NCI-H2171 (cell line): ENCODE measurements at places on chromosomes 7 and 10.

GRCh38 chr10:129136951-129137350 lies 330.1 kb upstream of the MGMT start:
- DNase-seq, result no peak

GRCh38 chr7:111833466-111833865 lies 271.2 kb upstream of the IMMP2L start:
- DNase-seq, result no peak

DNA sequence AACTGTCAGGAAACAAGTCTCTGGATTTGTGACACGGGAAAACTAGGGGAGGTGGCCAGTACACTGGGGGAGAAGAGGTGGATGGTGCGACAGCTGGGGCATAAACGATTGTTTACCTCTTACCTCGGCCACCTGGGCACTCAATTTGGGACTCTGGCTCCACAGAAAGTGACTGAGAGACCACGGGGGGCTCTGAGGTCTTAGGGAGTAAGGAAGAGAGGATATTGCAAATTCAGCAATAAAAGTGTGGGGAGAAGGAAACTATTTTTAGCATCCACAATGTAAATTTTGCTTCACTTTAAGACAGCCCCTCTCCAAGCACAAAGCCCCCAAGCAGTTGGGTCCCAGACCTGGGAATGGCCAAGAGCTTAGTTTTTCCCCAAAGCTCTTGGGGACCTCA lies 440.5 kb downstream of the GRID1 start:
- no peak for DNase-seq

- no peak for DNase-seq
These were observed 613.7 kb upstream of the MKI67 start for GRCh38 chr10:128739930-128740329.

GRCh38 chr7:104914421-104914820 lies 99.6 kb upstream of the KMT2E start:
- DNase-seq, result no peak

DNA sequence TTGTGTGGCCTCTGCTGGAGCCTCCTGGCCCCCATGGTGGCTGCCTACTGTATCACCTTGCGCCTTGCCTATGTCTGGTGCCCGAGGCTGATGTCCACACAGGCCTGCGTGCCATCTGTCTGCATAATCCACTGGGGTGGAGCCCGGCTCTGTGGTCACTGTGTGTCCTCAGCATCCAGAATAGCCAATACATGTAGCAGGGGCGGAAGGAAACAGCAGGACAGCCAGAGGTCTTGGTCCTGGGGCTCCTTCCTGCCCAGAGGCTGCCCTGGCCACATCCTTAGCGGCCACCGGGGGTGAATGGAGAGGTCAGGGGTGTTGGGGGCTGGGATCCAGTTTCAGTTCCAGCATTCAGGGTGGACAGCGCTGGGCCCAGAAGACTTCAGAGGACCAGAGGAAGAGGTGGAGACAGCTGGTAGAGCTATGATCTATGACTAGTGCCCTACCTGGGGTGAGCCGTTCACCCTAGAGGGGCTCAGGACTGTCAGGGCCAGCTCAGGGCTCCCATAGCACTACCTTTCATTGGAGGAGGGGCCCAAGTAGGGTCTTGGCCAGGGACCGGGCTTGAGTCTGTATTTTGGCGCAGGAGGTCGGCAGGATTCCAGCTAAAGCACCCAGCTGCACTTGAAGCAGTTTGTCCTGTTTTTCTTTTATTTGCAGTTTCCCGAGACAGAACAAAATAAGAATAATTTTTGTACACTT lies 15.9 kb downstream of the YKT6 start:
- DNase-seq, result no peak

- no peak for DNase-seq
These were observed 8.4 kb upstream of the PGAM2 start for GRCh38 chr7:44073664-44074348.

GRCh38 chr7:40698214-40698920 lies 563.6 kb downstream of the SUGCT start:
- no peak for DNase-seq

DNA sequence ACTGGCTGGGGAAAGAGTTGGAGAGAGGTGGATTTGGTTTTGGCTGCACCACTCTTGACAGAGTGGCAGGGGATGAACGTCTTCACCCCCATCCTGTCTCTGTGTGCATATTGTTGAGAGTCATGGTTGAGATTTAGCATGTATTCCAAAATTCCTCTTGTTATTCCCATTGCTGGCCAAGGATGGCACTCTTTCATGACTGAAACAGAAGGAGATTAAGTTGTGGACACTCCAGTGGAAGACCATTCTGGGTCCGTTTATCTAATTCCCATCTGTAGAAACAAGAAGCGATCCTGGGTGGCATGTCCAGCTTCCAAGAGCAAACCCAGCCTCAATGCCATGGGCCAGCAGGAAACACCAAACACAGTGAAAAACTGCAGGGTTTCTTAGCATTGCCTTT lies 469.0 kb upstream of the IGFBP3 start:
- DNase-seq, result no peak

DNA sequence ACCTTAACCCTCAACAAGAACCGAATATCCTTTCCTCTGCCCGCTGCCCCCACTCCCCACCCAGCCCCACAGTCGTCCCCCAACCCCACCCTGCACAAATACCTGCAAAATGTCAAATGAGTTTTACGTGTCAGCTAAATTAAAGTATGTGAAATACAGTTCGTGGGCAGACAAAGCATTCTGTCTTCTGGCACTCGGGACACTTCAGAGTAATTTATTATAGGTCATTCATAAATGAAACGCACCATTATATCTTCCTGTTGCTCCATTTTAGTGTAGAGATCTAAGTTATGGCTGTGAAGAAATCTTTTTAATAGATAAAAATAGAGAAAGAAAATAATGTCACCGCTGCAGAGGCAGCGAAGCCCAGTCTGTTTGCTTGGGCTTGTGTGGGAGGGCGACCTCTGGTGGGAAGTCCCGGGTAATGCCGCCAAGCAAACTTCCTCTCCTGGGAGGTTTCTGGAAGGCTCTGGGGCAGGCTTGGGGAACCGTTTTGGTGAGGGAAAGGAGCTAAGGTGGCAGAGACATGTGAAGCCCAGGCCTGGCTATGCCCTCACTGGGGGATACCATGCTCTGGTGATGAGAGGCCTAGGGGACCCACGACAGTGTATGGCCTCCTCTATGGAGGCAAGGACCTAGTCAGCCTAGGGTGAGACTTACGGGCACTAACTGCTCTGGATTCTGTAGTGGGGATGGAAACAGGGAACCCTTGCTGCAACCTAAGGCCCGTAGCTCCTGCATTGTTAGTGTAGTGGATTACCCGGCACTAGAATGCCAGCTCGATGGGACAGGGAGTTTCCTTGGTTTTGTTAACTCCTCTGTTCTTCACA lies 604.9 kb downstream of the LRMDA start:
- DNase-seq, result no peak

GRCh38 chr10:111297351-111297848 lies 220.6 kb downstream of the ADRA2A start:
- no peak for DNase-seq

- DNase-seq, result no peak
These were observed 15.8 kb upstream of the KDM7A start for GRCh38 chr7:140192620-140193019.

DNA sequence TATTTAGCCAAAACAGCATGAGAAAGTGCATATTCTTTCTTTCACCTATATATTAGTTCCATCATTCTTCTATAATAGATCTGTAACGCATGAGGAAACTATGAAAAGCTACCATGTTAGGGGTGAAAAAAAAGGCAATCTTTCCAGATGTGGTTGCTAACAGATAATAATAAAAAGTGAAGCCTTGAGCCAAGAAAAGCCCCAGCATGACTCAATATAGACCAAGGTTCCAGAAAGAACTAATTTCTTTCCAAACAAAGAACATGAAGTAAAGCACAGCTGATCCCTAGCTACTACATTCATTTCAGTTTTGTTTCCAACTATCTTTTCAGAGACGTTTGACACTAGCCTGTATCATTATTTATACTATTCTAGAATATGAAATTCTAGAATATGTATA lies 16.4 kb downstream of the ARL4A start:
- DNase-seq, result no peak

DNA sequence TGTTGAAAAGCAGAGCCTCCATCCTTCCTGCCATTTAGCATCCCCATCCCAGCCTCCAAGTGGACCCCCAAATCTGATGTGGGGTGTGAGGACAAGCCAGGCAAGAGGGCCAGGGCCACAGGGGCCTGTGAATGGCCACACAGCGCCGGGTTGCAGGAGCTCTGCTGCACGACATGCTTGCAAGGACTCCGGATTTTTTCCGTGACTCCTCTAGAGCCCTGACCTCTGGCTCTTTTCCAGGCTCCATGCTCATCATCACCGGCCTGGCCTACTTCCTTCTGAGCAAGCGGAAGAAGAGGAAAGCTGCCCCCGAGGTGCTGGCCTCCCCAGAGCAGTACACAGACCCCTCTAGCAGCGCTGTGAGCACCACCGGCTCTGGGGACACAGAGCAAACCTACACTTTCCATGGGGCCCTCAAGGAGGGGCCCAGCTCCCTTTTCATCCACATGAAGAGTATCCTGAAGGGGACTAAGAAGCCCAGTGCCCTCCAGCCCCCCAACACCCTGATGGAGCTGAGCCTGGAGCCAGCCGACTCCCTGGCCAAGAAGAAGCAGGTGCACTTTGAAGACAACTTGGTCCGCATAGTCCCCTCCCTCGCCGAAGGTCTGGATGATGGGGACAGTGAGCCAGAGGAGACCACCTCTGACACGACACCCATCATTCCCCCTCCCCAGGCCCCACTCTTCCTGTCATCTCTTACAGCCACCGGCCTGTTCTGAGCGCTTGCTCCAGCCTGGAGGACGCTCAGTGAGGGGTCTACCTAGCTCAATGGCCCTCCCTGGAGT lies 23.5 kb downstream of the TMEM72 start:
- DNase-seq, result no peak

DNA sequence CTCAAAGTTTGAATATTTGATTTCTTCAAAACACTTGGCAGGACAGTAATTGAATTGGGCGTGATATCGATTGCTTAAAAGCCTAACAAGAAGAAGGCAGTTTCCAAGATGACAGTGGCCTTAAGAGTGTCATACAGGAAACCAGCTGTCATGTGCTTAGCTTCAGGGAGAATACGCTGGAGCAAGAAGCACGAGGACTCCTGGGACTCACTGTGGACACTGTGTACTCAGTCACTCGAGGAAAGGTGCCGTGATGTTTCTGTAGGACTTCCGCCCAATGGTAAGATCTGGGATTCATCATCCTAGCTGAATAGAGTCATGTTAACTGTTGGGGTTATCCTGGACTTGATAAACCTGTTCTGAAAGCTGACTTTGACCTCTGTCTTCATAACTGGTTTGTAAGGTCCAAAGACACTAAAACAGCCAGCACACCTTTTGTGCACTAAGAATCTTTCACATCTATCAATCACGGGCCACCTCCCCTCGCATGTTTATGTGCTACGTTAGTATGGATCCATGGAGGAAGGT lies 113.5 kb downstream of the CELF2 start:
- no peak for DNase-seq

- no peak for DNase-seq
These were observed 15.3 kb downstream of the TPK1 start for GRCh38 chr7:144820552-144820951.

DNA sequence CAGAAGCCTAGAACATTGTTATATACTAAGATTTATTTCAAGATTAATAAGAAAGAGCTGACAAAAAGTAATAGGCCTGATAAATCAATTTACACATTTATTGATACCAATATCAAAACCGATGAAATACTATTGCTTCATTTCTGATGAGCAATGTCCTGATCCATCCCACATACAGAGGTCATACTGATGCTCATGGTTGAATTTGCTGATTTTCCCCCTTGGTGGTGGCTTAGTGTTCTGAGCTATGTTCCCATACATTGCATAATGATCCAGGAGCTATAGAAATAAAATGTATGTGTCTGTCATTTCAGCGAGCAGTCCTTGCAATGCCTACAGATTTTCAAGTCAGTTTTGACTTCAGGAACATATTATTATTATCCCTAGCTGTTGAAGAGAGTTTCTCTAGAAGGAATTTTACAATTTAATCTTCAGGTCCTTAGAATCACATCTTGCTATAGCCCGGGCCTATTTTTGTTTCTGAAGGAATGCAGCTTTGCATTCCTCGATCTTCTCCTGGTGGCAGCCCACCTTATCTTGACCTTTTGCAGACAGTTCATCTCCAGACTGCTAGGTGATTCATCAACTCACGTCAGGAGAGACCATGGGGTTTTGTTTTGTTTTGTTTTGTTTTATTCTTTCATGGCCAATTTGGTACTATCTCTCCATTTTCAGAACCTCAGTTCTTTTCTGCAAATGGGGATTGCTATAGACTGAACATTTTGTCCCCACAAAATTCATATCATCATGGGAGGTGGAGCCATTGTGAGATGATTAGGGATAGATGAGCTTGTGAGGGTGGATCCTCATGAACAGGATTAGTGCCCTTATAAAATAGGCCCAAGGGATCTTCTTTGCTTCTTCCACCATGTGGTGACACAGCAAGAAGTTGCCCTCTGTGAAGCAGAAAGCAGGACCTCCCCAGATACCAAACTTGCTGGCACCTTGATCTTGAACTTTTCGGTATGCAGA lies 465.6 kb upstream of the IGFBP3 start:
- no peak for DNase-seq

- DNase-seq, result peak; percentile 20
These were observed 2.4 kb upstream of the CNOT4 start for GRCh38 chr7:135512135-135512887.

- no peak for DNase-seq
These were observed 995 bp upstream of the INPP5F start for GRCh38 chr10:119724593-119725516.

- no peak for DNase-seq
These were observed 151.1 kb upstream of the SHH start for GRCh38 chr7:155963356-155963755.

DNA sequence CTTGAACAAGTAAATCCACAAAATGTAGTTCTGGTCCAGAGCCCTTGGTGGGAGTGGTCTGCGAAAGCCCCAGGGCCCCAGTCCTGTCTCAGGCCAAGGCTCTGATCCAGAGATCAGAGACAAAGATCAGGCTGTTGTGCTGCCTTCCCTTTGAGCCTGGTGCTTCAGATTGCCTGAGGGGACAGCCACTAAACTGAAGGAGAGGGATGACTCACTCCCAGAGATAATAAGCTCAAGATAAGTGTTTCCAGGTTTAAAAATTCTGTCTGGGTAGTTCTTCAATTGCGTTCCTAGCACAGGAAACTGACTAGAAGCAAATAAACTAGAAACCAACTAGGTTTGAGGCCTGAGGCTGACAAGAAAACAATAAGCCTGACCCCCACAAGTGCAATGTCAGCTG lies 190.2 kb downstream of the RAMP3 start:
- DNase-seq, result no peak

DNA sequence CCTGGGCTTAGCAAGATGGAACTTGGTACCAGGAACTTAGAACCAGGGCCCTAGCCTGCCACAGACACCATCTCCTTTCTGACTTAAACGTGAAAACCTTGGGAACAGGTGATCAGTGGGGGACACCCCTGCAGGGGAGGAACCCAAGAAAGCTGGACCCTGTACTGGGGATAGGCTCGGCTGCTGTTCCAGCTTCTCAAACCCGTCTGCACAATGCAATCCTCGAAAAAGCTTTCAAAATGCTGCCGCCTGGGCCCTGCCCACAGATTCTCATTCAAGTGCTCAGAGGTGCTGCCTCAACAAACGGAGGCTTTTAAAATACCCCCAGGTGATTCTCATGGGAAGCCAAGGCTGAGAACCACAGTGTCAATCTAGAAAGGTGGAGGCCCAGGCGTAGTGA lies 169.7 kb downstream of the ARHGAP21 start:
- DNase-seq, result no peak
